Putamen (tissue), 1 donor: ENCODE measurements at places on chromosomes 2 and 18.

GRCh38 chr2:233438573-233439147 is 84.4 kb downstream of the DGKD start:
- no peak for DNase-seq

DNA sequence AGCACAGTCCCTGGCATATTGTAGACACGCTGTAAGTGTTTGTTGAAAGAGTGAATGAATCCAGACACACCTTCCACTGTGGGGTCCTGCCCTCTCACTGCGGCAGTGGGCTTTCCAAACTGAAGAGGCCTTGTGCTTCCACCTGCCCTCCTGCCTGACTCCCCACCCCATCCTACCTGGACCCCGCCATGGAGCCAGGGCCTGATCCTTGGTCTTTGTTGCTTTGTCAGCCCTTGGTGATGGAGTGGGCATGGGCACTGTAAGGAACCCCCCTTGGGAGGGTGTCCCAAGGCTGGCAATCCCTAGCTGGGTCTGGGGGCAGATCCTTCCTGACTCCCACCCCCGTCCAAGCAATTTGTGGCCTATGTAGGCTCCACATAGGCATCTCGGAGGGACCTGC is 33.1 kb downstream of the KLHL29 start:
- DNase-seq = no peak

DNA sequence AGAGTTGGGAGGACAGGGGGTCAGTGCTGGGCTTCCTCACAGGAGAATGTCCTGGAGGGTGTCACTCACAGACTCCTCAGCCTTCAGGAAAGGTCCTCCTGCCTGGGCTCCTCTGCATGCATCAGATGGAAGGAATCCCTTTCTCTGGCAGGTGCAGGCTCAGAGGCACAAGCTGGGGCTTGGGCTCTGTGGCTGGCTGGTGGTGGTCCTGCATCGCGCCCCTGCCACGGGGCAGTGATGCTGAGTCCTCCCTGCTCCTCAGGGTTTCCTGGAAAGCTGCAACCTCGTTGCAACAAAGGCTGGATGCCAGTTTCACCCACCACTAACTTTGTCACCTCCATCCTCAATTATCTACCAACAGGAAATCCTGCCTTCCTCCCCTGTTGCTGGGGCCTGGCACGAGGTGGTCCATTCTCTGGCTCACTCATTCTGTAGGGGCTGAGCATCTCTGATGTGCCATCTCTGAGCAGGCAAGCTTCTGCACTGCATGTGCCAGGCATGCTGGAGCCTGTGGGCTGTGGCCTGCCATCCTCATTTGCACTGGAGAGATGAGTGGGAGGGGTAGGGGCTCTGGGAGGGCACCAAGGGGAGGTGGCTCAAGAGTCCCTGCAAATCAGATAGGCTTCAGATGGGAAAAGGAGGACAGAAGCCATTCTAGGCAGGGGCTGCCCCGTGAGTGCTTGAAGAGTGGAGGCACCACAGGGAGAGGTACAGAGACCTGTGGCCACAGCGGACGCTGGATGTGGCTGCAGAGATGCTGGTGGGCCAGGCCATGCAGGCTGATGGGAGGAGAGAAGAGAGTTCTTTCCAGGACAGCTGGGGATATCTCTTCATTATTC is 272.6 kb upstream of the HS6ST1 start:
- DNase-seq = no peak

DNA sequence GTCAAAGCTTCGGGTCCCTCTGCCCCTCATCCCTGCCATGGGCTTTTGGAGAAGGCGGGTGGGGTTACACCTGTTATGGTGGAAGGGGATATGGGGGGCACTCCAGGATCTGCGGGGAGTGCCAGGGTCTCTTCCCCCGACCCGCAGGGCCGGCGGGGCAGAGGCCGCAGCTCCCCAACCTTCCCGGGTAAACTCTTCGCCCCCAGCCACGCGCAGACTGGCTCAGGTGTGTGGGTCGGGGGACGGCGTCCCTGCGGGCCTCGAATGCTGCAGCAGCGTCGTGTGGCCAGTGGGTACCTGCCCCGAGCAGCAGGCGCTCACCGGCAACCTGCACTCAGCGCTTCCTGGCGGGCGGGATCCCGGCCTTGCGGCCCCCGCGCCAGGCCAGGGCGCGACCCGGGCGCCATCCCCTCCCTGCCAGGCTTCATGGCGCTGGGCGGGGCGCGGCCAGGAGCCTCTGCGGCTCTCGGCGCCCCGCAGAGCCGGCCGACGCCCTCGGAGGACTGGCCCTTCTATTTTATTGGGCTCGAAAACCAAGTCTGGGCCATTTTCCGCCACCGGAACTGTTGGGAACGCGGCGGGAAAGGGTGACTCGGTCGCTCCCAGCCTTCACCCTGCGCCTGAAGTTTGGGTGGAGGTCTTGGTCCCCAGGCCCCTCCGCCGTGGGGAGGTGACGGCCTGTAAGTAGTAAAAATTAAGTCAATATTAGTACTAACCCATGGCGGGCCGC is 4.5 kb downstream of the GBX2 start:
- DNase-seq = no peak

- DNase-seq = no peak
These were observed 439.9 kb upstream of the ETAA1 start for GRCh38 chr2:66957198-66957597.

DNA sequence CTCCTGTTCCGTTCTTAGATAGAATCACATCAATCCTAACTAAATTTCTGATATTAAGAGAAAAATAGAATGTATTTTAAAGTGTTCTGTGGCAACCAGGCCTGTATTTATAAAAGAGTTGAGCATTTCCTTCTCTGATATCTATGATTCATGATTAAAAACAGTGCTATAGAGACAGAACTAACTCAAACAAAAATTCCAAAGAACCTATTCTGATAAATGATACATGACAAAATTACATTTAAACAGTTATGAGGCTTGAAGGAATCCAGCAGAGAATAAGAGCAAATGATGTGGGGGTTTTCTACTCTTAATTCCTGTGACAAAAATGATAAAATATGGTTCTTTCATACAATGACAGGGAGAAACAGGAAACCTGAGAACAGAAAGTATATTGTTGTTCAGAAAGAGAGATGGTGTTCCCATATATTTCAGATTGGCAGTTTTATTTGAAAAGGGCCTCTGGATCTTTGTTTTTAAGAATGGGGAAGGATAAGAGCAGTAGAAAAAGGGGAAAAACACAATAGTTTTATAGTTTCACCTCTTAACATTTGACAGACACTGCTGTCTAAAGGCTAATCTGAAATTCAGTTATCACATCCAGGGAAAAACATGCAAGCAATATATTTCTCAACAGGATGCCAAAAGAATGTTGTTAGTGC is 944.3 kb downstream of the LRP1B start:
- no peak for DNase-seq
